ENCODE measurements at places on chromosomes 12 and 14. TPM values are rescaled to one million over a fixed set of nuclear protein-coding genes. Genes with fewer than 3 reads are reported as not detected.

DNA sequence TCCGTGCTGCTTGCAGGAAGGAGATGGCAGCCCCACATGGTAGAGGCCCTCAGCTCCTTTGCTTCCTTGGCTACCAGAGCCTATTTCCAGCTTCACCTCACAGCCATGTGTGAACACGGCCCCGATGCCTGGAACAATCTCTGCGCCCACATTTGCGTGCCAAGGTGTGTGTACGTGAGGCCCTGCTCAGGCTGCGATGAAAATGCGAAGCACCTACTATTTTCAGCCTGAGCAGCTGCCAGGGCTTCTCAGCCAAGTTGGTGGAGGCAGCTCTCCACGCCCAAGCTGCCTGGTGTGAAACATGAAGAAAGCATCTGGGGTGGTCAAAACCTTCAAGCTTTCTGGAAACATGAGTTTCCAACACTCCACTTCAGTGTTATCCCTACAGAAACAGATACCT, 177.8 kb upstream of the EGLN3 start:
- H3K4me1 ChIP-seq = no peaks in the 10 kb centered on the region
- H3K27me3 ChIP-seq = no peaks in the 10 kb centered on the region
- no peak overlapping the region for H3K4me3 ChIP-seq
- H3K27ac ChIP-seq = no peak overlapping the region

- peaks cover 3% of the 10 kb centered on the region for H3K27me3 ChIP-seq
- no peak overlapping the region for H3K4me3 ChIP-seq
- H3K4me1 ChIP-seq = peaks cover 29% of the 10 kb centered on the region
- DNase-seq = no peak
- no peak overlapping the region for H3K27ac ChIP-seq
Observed at GRCh38 chr14:82432301-82433105, 898.9 kb upstream of the SEL1L start.

DNA sequence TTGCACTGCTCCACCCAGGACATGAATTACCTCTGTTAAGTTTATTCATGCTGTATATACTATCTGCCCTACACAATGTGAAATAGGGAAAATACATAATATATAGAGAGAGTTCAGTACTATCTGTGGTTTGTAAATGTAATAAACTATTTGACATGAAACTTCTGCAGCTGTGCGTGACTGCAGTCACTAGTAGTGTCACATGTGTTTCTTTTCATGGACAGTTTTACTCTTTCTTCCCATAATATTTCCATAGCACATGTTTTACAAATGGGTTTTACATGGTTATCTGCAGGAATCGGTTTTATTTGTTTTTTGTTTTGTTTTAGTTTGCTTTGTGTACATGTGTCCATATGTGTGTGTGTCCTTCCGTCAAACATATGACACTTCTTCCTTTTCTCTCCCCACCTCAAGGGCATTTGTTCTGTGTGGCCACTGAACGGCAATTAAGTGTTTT, 1644.1 kb upstream of the FLRT2 start:
- no peak for DNase-seq
- H3K36me3 ChIP-seq = no peaks in the 10 kb centered on the region
- no peak overlapping the region for H3K4me3 ChIP-seq
- no peak overlapping the region for H3K27ac ChIP-seq
- H3K27me3 ChIP-seq = no peaks in the 10 kb centered on the region

DNA sequence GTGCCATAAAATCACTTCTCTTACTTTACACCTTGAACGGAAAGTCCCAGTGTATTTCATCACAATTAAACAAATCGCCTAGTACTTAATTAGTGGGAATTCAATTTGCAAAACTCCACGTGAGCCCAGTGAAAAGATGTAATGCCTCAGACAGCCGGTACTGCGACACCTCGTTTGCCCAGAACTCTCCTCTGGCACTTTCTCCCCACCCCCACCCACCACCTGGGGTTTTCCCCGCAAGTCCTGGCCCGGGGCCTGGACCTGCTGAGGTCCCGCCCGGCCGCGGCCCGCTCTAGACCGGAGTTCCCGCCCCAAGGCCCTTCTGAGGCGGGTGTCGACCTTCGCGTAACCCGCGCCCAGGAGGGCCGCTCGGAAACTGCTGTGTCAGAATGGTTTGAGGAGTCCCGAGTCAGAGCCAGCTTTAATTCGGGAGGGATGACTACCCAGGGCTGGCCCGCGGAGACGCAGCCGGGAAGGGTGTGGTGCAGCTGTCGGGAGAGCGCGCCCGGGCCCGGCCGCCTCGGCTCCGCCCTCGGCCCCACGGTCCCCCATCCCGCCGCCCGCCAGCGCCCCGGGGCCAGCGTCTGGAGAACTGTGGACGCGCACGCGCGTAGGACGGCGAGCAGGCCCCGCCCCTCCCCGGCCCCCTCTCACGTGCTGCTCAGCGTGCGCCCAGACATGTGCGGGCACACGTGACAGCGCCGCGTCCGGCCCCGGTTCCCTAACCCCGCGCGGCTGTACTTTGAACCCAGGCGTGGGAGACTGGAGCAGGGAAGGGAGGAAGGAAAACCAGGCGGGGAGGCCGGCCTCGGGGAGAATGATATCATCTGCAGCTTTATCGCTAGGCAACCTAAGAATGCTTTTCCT, 10.8 kb downstream of the BHLHE41 start:
- DNase-seq = peak; percentile 84
- peaks cover 29% of the 10 kb centered on the region for H3K27me3 ChIP-seq
- peak overlapping the region; percentile 94 for H3K27ac ChIP-seq
- H3K4me1 ChIP-seq = peaks cover 59% of the 10 kb centered on the region
- peak overlapping the region; percentile 81 for H3K4me3 ChIP-seq
- H3K36me3 ChIP-seq = no peaks in the 10 kb centered on the region

MYF5 gene
- total RNA-seq = not detected

GRCh38 chr12:96880220-96880619, 26.8 kb upstream of the NEDD1 start:
- no peaks in the 10 kb centered on the region for H3K4me1 ChIP-seq
- H3K27me3 ChIP-seq = no peaks in the 10 kb centered on the region
- no peak for DNase-seq
- no peak overlapping the region for H3K27ac ChIP-seq
- no peaks in the 10 kb centered on the region for H3K36me3 ChIP-seq

DNA sequence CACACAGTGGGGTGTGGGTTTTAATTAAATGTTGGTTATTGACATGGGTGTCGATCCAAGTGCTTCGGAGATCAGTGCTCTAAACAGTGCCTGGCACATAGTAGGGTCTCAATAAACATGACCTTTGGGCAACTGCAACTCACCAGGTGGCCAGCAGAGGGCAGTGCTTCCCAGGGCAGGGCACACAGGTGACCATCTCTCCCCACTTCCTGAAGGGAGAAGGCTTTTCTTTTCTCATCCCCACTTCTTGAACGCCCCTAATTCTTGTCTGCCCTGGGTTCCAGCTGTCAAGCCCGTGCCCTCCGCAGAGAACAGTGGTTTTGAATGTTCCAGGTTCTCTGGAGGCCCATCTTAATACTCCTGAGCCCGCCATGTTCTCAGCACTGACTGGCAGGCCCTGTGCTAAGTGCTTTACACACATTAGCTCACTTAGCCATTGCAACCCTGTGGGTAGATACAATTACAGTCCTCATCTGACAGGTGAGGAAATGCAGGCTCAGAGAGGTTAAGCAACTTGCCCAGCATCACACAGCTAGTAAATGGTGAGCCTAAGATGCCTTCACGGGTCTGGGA, 16.3 kb downstream of the RAPGEF3 start:
- peaks cover 32% of the 10 kb centered on the region for H3K4me1 ChIP-seq
- peak; percentile 88 for DNase-seq
- no peak overlapping the region for H3K4me3 ChIP-seq
- no peaks in the 10 kb centered on the region for H3K36me3 ChIP-seq

Data from WTC11 (cell line).